ENCODE measurements at places on chromosomes 1 and 21. TPM values are rescaled to one million over a fixed set of nuclear protein-coding genes. Genes with fewer than 3 reads are reported as not detected.

DNA sequence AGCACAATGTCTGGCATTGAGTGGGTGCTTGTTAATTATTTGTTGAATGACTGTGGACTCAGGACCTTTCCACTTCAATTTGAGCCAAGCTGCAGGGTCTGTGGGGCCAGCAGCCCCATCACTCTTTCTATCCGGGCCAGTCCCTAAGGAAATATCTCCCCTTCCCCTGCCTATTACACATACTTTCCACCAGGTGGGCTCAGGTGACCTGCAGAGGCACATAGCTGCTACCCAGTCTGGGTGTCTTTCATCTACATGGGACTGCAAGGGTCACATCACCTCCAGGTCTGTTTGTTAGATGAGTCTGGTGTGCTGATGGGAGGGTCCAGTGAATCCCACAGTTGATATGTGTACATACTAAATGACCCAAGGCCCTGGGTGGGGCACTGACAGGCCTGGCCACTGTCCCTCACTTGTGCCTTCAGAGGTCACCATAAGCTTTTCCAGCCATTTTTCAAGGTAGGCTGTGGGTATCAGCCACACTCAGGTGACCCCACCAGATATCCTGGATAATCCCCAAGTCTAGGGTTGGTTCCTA, 59.5 kb upstream of the KDM4A start:
- no peak for DNase-seq

GRCh38 chr1:59833991-59834390, 19.2 kb downstream of the HOOK1 start:
- no peak for DNase-seq

The SELP gene
- 1.2 TPM for total RNA-seq

DNA sequence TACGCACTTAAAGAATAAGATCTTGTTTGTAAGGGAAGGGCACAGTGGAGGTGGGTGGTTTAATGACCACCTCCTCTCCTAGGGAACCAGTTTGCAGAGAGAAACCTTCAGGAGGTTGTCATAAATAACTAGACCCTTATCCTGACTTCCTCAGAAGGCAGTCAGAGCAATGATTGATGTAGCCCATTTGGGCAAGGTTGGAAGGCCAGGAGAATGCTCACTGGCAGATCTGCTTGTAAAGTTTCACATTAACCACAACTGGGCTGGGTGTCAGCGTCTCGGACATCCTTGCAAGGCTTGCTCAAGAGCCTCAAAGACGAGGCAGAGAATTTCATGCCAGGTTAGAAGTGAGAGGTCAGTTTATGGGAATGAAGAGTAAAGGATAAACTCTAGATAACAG, 87.6 kb upstream of the TRABD2B start:
- no peak for DNase-seq

DNA sequence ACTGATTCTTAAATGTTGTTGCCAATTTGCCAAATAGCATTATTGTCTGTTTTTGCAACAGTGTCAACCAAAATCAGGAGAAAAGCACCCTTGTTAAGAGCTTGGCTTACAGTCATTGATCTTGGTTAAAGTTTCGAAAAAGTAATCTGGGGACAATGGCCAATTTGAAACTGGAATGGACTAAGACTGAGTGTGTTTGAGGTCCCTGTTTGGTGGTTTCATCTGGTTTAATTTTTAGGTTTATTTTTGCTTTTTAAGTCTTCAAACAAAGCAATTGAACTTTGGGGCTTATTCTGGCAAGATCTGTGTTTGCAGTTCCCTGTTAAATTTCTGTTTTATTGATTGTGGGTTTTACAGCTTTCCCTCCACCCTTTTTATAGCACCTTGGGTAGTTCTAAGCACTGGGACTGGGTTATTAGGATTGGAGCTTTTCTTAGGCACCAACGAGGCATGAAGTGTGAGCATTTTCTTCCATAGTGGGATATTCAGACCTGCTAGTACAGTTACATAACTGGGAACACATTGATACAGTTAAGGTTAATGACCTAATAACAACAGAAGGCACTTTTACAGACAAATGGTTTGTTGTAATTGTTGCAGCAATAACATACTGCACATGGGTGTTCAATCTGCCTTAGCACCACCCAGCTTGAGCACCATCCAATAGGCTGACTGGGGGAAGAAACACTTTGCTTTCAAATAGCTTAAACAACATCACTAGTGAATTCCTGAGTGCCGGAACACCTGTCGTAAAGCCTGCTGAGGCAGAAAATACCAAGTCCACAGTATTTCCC, 40.6 kb upstream of the MAP10 start:
- DNase-seq: no peak

DNA sequence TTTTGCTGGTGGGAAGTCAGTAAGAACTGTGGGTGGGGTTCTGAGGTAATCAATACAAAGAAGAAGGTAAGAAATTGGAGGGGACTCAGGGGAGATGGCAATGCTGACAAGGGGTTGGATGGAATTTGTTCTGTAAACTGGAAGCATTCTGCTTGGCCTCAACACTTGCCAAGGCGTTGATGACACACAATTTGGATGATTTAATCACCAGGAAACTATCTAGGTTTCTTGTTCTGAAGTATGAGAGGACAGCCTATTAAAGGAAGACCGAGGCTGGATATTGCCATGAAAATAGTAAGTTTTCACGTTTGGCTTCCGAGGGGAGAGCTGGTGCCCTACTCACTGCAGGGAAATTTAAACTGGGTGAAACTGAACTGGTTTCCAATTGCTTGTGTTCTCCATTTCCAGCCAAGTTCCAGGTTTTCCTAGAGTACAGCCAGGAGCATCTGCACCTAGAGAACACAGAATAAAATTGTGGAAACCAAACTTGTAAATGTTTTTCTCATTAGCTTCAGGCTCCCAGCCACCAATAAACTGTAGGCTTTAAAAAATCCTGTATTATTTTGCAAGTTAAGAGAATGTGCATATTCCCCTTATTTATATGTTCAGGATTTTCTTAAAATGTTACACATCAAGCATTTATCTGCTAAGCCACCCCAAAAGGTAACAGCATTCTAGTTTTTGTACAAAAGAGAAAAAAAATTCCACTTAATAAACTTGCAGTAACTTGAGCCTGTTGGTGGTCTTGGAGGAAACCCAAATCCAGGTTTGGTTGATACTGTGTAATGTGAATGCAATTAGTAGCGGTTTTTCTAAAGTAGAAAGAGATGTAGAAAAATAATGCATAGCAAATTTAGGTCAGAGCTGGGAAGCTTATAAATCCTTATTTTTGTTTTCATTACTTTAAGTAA, 53.8 kb downstream of the ROR1 start:
- DNase-seq: no peak

DNA sequence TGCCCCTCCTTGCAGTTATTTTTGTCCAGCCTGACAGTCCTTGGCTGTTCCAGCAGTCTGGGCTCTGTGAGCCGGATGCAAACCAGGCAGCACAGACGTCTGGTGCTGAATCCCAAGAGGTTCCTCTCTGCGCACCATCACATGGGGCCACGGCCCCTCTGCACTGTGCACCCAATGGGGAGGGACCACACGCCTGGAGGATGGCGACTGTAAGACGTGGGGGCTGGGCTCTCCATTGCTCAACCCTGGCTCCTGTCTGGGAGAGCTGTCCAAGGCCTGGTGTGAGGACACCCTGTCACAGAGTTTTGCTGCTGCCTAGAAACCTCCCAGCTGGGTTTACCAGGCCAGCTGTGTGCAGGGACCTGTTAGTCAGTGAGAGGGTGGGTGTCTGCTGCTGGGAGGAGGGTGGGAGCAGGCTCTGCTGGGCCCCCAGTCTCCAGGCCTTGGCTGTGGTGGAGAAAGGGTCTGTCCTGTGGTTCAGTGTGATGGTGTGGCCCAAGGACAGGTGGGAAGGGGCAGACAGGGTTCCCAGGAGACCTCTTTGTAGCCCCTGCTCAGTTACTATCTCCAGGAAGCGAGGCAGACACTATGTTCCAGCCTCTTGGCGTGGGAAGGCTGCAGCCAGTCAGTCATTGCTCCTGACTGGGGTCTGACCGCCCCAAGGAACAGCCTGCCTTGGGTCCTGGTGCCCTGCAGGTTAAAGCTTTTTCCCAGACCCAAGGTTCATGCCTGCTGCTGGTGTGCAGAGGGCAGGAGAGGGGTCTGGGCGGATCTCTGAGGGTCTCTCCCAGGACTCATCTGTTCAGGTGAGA, 13.8 kb downstream of the HEYL start:
- DNase-seq: no peak

DNA sequence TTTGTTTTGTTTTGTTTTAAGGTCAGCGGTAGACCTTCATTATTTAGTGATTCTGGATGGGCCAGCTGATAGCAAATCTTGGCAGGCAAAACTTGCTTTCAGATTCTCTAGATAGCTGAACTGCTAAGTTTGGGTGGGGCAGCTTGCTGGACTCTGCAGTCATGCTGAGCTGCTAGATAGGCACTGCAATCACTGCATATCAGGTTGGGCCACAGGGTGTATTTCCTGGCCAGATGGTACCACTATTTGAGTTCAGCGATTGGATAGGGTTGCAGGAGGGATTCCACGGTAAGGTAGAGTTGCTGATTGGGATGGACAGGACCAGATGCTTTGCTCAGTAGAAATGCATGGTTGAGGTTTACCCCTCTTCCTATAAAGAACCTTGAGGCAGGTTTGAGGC, 579.3 kb upstream of the ADGRL4 start:
- DNase-seq: no peak

DNA sequence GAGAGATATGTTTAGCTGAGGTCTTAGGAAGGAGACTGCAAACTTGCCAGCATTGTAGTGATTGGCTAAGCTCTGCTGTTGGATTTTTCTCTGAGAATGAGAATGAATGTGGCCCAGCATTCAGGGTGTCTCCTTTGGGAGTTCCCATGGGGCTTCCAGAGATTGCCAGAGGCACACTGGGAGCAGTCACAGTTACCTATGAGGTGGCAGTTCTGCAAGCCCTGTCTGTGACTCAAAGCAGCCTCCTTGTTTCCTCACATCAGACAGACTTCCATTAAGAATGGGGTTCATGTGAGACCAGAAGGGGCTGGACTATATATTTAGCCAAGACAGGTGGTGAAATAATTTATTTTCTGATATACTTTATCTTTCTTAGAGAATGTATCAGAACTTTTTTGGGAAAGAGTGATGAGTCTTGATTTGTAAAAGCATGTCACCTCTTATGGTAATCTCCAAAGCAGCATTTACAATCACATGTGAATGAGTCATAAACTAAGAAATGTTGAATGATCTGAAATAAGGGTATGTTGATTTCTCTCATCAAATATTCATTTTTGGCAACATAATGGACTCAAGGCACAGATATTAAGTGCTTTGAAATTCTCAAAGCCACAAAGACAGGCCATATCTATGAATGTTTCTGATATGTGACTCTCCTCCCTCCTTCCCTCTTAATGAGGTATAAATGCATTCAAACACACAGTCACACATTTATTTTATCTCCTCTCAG, 9.5 kb upstream of the SLC19A2 start:
- DNase-seq: no peak

Measured in lung microvascular endothelial cell (primary cell).